NCI-H1930 (cell line): ENCODE measurements at places on chromosomes 6 and 20.

- peak; percentile 68 for DNase-seq
Observed at GRCh38 chr6:104525677-104526322, 333.9 kb downstream of the HACE1 start.

DNA sequence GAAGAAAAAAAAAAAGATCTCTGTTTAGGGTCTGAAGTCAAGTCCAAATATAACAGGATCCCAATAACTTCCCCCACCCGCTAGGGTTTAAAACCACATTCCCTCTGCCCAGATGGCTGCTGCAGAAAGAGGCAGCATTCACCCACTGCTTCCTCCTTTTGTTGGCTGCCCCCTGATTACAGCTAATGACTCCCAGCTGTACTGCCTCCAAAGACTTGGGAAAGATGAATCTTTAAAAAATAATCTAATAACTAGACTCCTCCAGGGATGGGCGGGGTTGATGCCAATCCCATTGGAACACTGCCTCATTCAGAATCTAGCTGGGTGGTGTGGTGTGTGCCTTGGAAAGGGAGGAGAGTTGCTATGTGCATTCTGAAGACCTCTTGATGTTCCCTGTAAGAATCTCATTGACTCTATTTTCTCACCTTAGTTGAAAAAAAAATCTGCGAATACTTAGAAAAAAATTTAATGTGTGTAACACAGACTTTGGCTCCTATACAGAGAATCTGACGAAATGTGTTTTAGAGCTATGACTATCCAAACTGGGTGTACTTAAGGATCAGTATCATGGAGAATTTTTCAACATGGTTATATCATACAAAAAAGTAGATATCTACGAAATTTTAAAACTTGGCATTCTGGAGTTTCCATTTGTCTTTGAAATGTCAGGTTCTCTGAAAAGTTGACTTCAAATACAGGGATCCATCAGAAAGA lies 174.0 kb downstream of the RNF144B start:
- no peak for DNase-seq

DNA sequence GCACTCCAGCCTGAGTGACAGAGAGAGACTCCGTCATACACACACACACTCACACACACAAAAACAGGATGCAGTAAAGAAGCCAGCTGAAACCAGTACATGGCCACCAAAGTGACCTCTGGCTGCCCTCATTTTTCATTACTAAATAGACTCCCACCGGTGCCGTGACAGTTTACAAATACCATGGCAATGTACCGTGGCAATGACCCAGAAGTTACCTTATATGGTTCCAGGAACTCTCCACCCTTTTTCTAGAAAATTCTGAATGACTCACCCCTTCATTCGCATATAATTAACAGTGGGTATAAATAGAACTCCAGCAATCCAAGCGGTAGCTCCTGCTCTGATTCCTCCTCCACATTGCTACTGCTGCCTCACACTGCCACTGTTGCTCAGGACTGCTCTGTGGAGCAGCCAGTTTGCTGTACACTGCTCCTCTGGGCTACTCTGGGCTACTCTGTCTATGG lies 57.7 kb downstream of the SNX5 start:
- DNase-seq: no peak

- DNase-seq: no peak
Observed at GRCh38 chr6:38715016-38715689, at the start of gene DNAH8. TSS of gene DNAH8 (plus strand) at chr6:38715311. CDS start at chr6:38722810, 7,499 bp downstream.

DNA sequence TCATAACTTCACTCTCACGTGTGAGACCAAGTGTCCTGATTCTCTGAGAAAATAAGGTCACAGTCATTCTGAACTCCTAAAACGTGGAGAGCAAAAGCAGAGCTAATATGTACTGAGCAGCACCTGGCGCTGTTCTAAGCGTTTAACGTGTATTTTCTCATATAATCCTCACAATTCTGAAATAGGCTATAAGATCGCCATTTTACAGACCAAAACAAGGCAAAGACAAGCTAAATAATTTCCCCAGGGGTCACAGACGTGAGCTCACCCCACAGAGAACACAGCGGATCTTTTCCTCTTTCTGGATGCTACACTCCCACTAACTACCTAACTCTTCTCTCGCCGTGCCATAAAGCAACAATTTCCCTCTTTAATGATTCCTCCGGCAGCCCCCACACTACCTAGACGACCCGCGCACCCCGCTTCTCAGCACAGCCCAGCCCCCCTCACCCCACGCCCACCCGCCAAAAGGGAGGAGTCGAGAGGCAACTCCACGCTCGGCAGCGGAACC lies 636 bp downstream of the SUPT3H start:
- DNase-seq: no peak

GRCh38 chr6:155100087-155100486 lies 105.0 kb downstream of the TIAM2 start:
- DNase-seq: no peak
